ENCODE measurements at places on chromosomes 7 and 10. TPM values are rescaled to one million over a fixed set of nuclear protein-coding genes. Genes with fewer than 3 reads are reported as not detected.

The CSGALNACT2 gene
- total RNA-seq: 21.6 TPM

The FAM25C gene
- total RNA-seq: not detected

DNA sequence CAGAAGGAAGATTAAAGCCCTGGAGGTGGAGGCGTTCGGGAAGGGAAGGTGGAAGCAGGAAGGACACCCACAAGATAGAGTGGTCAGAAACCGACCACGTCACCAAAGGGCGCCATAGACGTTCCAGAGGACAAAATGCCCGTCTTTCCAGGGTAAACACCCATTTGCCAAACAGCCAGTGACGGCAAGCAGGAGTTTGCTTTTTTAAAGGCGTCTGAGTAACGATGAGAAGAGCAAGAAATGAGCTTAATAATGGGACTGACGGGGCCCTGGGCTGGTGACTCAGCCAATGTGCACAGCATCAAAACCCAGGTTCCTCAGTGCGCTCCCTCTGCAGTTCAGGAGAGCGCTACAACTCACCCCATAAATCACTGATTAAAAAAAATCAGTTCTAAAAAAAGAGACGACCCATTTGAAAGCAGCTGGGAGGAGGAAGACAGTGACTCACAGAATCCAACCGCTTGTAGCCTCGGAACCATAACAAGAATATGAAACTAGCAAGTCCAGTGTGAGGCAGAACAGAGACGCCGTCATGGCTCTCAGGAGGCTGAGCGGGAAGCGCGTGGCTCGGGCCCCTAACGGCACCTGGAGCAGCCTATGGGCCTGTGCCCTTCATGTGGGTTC lies 5.9 kb downstream of the DIP2C start:
- no peaks in the 10 kb centered on the region for H3K27me3 ChIP-seq
- no peak overlapping the region for H3K27ac ChIP-seq
- no peaks in the 10 kb centered on the region for H3K36me3 ChIP-seq
- no peak for DNase-seq
- no peaks in the 10 kb centered on the region for H3K4me1 ChIP-seq

DNA sequence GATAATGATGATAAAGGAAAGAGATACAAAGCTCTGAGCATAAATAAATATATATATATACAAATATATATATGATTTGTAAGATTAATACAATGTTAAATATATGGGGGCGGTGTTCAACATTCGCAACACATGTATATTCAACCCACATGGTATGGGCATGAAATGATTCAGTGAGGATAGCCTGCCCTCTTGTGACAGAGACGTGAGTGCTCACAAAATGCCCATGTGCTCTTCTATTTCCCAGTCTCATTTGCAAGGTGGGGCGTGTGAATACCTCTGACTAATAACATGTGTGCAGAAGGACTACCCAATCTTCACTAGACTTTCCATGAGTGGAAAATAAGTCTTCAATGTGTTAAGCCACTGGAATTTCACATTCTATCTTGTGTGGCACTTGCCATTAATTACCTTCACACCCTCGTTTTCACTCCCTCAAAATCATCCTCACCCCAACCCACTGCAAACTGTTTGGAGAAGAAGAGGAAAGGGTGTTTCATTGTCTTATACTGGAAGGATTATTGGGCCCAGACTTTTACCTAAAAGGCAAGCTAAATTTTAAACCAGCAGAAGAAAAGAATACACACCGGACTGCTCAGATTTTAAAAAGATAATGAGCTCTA lies 26.9 kb downstream of the ASAH2 start:
- no peak overlapping the region for H3K4me3 ChIP-seq
- H3K4me1 ChIP-seq: no peaks in the 10 kb centered on the region
- no peaks in the 10 kb centered on the region for H3K36me3 ChIP-seq
- no peak for DNase-seq
- H3K27ac ChIP-seq: no peak overlapping the region

GRCh38 chr7:143183024-143183423 lies at the start of gene TAS2R39:
Gene TAS2R39, plus strand, starts transcription at chr7:143183419. Its CDS starts 0 bp downstream, at chr7:143183419.
- H3K4me1 ChIP-seq: no peaks in the 10 kb centered on the region
- no peak for DNase-seq
- H3K27me3 ChIP-seq: no peaks in the 10 kb centered on the region

All from breast epithelium (tissue), 4 donors.